Kasumi-1 (cell line): ENCODE measurements at places on chromosomes 2 and 18.

GRCh38 chr2:53752385-53752784 is 15.2 kb upstream of the CHAC2 start:
- no peak for DNase-seq

DNA sequence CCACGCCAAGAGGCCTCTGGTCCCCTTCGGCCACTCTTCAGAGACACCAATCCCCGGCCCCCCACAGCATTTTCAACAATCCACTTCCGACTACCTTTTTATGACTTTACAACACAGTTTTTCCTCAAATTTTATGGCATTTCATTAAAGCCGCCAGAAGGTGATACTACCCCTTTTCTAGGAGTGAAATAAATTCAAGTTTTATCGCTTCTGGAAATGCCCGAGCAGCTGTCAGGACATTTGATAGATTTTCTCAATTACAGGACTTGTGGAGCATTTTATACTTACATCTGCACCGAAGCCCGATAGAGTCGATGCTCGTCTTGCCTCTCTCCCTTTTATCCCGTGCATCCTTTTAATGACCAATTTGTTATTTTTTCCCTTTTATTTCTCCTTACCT is 108.1 kb upstream of the CREB1 start:
- no peak for DNase-seq

GRCh38 chr2:43840965-43841364 is 2.2 kb downstream of the ABCG8 start:
- no peak for DNase-seq

DNA sequence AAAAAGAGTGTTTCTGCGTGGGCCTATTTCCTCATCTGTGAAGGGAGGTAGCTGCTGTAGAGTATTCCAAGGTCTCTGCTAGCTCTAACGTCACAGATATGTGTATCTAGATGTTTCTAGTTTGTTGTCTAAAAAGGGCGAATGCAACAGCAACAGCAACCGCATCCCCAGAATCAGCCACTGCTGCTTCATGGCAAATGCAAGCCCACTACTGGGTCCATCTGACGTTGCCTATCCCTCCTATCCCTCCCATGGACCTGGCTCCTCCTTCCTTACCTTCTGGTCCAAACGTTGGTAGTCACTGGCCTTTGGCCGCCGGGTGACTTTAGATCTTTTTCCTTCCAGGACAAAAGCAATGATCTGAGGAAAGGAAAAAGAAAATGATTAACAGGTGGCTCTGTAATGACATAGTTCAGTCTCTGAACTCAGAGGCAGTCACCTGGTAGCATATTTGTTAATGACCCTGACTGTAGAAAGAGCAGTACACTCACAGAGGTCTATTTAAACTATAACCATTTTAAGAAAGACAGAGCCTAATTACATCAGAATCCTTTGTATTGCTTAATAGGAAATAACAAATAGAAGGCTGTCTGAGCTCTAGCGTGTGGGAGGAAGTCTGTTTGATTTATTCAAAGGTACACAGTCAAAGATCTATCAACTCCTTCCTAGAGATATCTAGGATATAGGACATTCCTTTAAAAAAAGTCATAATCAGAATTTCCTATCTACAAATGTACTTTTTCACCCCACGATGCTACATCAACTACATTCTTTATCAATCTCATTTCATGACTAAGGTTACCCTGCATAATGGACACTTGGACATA is 2.9 kb downstream of the TGOLN2 start:
- DNase-seq: peak; percentile 45

GRCh38 chr2:200930947-200931626 is 32.4 kb downstream of the ORC2 start:
- DNase-seq: no peak

- DNase-seq: peak; percentile 30
These were observed 41.0 kb upstream of the TAF4B start for GRCh38 chr18:26185267-26185666.

- DNase-seq: no peak
These were observed 7.0 kb upstream of the SOX11 start for GRCh38 chr2:5685225-5685624.

DNA sequence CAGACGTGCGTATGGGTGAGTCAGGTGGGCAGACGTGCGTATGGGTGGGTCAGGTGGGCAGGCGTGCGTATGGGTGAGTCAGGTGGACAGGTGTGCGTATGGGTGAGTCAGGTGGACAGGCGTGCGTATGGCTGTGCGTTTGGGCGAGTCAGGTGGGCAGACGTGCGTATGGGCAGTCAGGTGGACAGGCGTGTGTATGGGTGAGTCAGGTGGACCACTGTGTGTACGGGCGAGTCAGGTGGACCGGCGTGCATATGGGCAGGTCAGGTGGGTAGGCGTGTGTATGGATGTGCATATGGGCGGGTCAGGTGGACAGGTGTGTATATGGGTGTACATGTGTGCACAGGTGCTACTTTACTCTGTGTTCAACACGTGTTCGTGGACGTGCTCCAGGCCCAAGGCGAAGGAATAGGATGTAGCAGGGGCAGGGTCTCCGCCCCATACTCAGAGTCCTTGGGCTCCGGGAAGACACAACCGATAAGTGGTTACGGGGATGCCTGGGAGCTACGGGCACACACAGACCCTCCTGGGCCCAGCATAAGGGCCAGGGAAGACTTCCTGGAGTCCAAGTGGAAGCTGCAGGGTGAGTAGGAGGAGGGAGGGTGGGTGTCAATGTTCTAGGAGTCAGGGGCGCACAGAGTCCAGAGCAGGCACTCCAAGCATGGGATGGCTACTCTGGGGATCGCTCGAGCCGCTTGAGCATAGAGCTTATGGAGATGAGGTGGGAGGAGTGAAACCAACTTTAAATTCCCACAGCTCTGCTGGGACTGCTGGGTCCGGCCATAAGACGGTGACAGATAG is 27.1 kb upstream of the KLF11 start:
- DNase-seq: no peak

DNA sequence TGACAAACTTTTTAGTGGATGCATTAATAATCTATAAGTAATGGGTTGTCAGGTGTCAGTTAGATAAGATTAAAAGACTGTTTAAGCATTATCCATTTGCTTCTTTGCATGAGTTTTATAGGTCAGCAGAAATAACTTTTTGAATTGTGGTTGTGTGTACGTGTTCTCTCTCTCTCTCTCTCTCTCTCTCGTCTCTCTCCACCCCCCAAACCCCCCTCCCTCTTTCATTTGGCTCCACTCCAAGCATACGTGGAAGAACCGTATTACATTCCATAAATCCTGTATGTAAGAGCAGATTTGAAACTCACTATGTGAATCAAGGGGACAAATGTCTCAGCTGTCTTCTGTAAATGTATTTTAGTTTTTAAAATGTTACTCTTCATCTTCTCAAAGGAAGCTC is 120.2 kb downstream of the MEIS1 start:
- DNase-seq: no peak

GRCh38 chr2:25877431-25878360 is 591 bp downstream of the ASXL2 start:
- peak; percentile 81 for DNase-seq

DNA sequence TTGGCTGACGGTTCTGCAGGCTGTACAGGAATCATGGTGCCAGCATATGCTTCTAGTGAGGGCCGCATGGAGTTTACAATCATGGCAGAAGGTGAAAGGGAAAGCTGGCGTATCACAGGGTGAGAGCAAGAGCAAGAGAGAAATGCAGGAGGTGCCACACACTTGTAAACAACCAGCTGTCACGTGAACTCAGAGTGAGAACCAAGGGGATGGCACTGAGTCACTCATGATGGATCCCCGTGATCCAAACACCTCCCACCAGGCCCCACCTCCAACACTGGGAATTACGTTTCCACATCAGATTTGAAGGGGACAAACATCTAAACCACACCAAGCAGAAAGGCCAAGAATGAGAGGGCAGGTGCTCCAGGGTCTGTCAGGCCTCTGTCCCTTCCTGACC is 185.0 kb upstream of the PID1 start:
- no peak for DNase-seq

GRCh38 chr18:9475643-9476591 is 604 bp downstream of the RALBP1 start:
- DNase-seq: peak; percentile 62

- peak; percentile 43 for DNase-seq
These were observed 755 bp downstream of the SPAST start for GRCh38 chr2:32064021-32064601.

- no peak for DNase-seq
These were observed 89.9 kb downstream of the MAPK4 start for GRCh38 chr18:50649821-50650220.

DNA sequence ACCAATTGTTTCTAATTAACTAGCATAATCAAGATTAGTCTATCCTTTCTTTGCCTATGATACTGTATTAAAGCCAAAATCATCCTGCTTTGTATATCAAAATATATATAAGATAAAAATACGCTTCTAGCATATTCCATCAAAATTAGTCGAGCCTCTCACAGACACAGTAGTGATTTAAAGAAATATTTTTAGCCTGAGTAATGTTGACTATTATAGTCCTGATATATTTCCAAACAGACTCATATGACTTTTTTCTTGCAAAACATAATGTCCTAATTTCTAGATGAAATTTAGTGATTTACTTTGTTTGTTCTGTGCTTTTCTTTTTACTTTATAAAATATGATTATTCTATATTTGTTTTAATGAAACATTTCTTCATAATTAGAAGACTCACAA is 30.9 kb downstream of the FAP start:
- no peak for DNase-seq

GRCh38 chr2:233247744-233248143 is 3.7 kb upstream of the ATG16L1 start:
- DNase-seq: no peak

DNA sequence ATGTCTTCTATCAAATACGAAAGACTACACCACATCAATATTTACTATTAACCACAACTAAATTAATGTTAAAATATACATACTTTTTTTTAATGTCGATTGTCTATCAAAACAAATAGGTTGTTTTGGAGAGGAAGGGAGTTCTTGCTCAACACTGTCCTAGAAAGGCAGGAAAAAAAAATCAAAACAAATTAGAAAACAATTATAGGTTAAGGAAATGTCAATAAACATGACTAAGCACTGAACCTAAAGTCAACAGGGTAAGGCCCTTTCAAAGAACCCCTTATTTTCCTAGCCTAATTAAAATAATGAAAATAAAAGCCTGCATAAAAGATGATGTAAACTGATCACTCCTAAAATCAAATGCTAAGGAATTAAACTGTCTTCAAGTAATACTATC is 2.8 kb downstream of the CEP76 start:
- DNase-seq: no peak

GRCh38 chr2:49973917-49974368 is 819.6 kb upstream of the FSHR start:
- no peak for DNase-seq

GRCh38 chr2:28117104-28117596 is 226.6 kb downstream of the BABAM2 start:
- no peak for DNase-seq

DNA sequence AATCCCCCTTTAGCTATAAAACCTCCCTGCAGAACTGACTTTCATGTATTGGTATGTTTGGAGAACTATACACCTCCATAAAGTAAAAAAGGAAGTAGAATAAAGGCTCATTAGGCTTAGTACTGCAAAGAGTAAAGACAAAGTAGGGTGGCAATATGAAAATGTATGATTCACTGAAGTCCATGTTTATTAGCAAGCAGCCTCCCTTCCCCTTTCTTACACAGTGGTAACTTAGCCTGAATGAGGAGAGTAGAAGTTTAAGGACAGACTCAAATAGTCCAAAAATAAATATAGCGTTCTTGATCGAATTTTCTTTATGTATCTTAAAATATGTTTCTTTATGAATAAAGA is 1.5 kb downstream of the ZNF804A start:
- peak; percentile 88 for DNase-seq

GRCh38 chr2:101479328-101479727 is 4.4 kb upstream of the RFX8 start:
- no peak for DNase-seq
